Smooth muscle cell of bladder (primary cell): ENCODE measurements at places on chromosomes 2 and 18. TPM values are rescaled to one million over a fixed set of nuclear protein-coding genes. Genes with fewer than 3 reads are reported as not detected.

The KHK gene
- 0.43 and 0.55 TPM in 2 replicates for total RNA-seq

The ABCB11 gene
- not detected in 2 replicates for total RNA-seq

The FBXO36 gene
- 2.3 and 3.8 TPM in 2 replicates for total RNA-seq

The POTEJ gene
- total RNA-seq: not detected in 2 replicates

The REG1B gene
- total RNA-seq: not detected in 2 replicates

The SLC25A52 gene
- total RNA-seq: 0.14 TPM in 1 of 2 replicates, not detected in the other

The CRYGC gene
- total RNA-seq: not detected in 2 replicates

The LOXHD1 gene
- under 0.01 TPM in 1 of 2 replicates, not detected in the other for total RNA-seq

The ALLC gene
- total RNA-seq: not detected in 2 replicates

The LRRTM4 gene
- 0.09 TPM in 1 of 2 replicates, not detected in the other for total RNA-seq

The SH3RF3 gene
- total RNA-seq: 2.6 and 3.7 TPM in 2 replicates

The FAM124B gene
- total RNA-seq: under 0.01 and 0.14 TPM in 2 replicates

The GRHL1 gene
- total RNA-seq: 0.37 and 0.57 TPM in 2 replicates

The SPATA3 gene
- not detected in 2 replicates for total RNA-seq

The EMILIN1 gene
- total RNA-seq: 203 and 242 TPM in 2 replicates

The POMC gene
- 0.57 and 2.8 TPM in 2 replicates for total RNA-seq

The CYRIA gene
- 2.8 and 3.7 TPM in 2 replicates for total RNA-seq

The HOXD3 gene
- total RNA-seq: 0.14 and 0.28 TPM in 2 replicates

The GALR1 gene
- not detected in 2 replicates for total RNA-seq

The TPRKB gene
- total RNA-seq: 16.8 and 22.2 TPM in 2 replicates

The ACP1 gene
- total RNA-seq: 85.8 and 104 TPM in 2 replicates

The SCN2A gene
- 0.43 and 3.0 TPM in 2 replicates for total RNA-seq

The ZNF236 gene
- total RNA-seq: 6.8 and 8.3 TPM in 2 replicates

The CREG2 gene
- 0.14 and 0.65 TPM in 2 replicates for total RNA-seq

The SCG2 gene
- total RNA-seq: 2.1 and 3.3 TPM in 2 replicates

The TSGA10 gene
- 3.4 and 4.3 TPM in 2 replicates for total RNA-seq

The CDKL4 gene
- 3.4 TPM in 2 replicates for total RNA-seq

The PLCL1 gene
- total RNA-seq: 1.1 and 2.2 TPM in 2 replicates

The CCDC68 gene
- total RNA-seq: 6.9 and 27.0 TPM in 2 replicates

The IL1F10 gene
- not detected in 2 replicates for total RNA-seq

The CCDC141 gene
- total RNA-seq: under 0.01 TPM in 1 of 2 replicates, not detected in the other

The CERKL gene
- total RNA-seq: under 0.01 TPM in 1 of 2 replicates, not detected in the other

The FBXO15 gene
- 1.0 and 1.1 TPM in 2 replicates for total RNA-seq

The ATP6V1C2 gene
- under 0.01 TPM in 1 of 2 replicates, not detected in the other for total RNA-seq

The DAPL1 gene
- not detected in 2 replicates for total RNA-seq

The CD8B gene
- not detected in 2 replicates for total RNA-seq

The OBSL1 gene
- 37.8 and 56.8 TPM in 2 replicates for total RNA-seq

The SPC25 gene
- 0.28 and 0.43 TPM in 2 replicates for total RNA-seq

The PROKR1 gene
- total RNA-seq: not detected in 2 replicates

The PARD6G gene
- total RNA-seq: 1.4 and 2.8 TPM in 2 replicates

The CFAP65 gene
- not detected in 2 replicates for total RNA-seq
